Lower lobe of right lung (tissue), 2 donors: ENCODE measurements at places on chromosomes 7 and 10.
A peak's percentile ranks its signal among the peaks of the same experiment; 100 is the strongest.

DNA sequence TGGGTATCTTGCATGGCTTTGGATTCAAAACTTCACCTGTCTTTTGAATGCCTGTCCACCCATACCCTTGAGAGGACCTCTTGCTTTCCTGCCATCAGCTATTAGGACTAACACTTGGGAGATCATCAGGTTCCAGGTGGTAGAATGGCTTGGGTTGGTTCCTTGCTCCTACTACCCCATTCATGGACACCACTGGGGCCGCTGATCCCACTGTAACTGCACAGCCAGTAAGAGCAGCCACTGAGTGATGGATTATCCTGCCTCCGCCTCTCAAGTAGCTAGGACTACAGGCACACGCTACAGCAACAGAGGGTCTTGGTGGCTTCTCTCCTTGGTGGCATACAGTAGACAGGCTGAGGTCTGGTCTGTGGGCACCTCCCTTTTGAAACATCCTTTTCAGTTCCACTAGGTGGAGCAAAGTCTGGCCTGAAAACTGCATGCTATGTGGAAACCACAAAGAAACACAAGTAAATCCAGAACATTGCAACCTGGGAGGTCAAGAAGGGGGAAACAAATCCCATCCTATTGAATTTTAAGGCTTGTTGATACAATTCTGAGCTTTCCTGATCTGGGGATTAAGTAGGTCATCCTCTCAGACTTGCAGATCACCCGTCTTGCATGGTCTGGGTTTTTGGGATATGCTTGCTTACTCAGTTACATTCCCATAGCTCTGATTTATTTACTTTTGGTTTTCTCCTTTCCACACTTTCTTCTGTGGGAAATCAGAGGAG lies 9.4 kb downstream of the WBP1L start:
- H3K27me3 ChIP-seq, result no peaks in the 10 kb centered on the region
- no peak for DNase-seq
- H3K27ac ChIP-seq, result peak overlapping the region; percentile 59
- no peaks in the 10 kb centered on the region for H3K36me3 ChIP-seq
- H3K4me1 ChIP-seq, result peaks cover 32% of the 10 kb centered on the region

DNA sequence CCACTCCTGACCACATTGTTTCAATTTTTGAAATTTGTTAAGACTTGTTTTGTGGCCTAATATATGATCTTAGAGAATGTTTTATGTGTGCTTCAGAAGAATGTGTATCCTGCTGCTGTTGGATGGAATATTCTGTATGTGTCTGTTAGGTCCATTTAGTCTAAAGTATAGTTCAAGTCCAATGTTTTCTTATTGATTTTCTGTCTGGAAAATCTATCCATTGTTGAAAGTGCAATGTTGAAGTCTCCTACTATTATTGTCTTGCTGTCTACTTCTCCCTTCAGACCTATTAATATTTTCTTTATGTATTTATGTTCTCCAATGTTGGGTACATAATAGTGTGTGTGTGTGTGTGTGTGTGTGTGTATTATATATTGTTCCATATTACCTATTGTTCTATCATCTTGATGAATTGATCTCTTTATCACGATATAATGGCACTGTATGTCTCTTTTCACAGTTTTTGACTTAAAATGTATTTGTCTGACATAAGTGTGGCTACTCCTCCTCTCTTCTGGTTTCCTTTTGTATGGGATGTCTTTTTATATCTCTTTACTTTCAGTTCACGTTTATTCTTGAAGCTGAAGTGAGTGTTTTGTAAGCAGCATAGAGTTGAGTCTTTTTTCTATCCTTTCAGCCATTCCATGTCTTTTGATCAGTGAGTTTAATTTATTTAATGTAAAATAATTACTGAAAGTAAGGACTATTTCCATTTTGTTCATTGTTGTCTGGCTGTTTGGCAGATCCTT lies 61.3 kb downstream of the AKR1D1 start:
- H3K4me1 ChIP-seq, result no peaks in the 10 kb centered on the region
- H3K27me3 ChIP-seq, result no peaks in the 10 kb centered on the region
- DNase-seq, result no peak
- H3K4me3 ChIP-seq, result no peak overlapping the region
- H3K36me3 ChIP-seq, result no peaks in the 10 kb centered on the region

GRCh38 chr10:85445702-85446101 lies 920.9 kb downstream of the GRID1 start:
- H3K27me3 ChIP-seq, result no peaks in the 10 kb centered on the region
- no peaks in the 10 kb centered on the region for H3K36me3 ChIP-seq
- no peak overlapping the region for H3K4me3 ChIP-seq
- no peak overlapping the region for H3K27ac ChIP-seq
- DNase-seq, result no peak

- peak; percentile 68 for DNase-seq
- H3K4me1 ChIP-seq, result peaks cover 64% of the 10 kb centered on the region
- H3K36me3 ChIP-seq, result peaks cover 17% of the 10 kb centered on the region
- peak overlapping the region; percentile 93 for H3K27ac ChIP-seq
- H3K4me3 ChIP-seq, result peak overlapping the region; percentile 76
- H3K27me3 ChIP-seq, result no peaks in the 10 kb centered on the region
Measured at GRCh38 chr10:89414879-89415821, 782 bp downstream of the IFIT5 start.

DNA sequence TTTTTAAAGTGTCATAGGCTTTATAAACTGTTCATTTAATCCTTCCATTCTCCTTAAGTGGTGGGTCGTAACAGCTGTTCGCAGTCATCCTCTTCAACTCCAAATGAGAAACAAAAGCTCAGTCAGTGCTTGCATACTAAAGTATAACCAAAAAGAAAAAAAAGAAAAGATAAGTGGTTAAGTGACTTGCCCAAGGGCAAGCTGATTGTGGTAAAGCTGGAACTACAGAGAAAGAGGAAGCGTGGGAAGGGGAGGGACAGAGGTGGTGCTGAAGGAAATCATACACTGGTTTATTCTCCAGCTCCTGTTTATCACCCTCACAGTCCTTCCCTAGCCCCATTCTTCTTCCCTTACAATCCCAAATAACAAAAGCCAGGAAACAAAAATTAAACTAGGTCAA lies 29.6 kb downstream of the IDE start:
- no peak overlapping the region for H3K4me3 ChIP-seq
- no peak overlapping the region for H3K27ac ChIP-seq
- no peak for DNase-seq
- H3K4me1 ChIP-seq, result peaks cover 11% of the 10 kb centered on the region
- H3K36me3 ChIP-seq, result peaks cover 9% of the 10 kb centered on the region
